T-helper 2 cell (primary cell): ENCODE measurements at places on chromosomes 11 and 22.
A peak's percentile ranks its signal among the peaks of the same experiment; 100 is the strongest.

DNA sequence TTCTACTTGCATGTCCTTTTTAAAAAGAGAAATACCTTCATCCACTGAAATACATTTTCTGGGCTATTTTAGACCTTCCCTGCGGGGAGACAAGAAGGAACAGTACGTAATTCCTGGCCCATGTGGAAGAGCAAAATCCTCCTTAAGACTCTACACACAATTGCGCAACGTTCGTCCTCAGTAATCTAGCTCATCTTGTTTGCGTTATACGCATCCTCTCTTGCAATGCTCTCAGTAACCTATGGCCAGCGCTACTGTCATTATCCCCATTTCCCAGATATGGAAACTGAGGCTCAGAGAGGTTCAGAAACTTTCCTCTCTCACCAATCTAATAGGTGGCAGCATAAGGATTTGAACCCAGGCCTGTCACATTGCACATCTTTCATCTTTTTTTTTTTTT lies 54.6 kb downstream of the RPUSD4 start:
- DNase-seq: no peak

DNA sequence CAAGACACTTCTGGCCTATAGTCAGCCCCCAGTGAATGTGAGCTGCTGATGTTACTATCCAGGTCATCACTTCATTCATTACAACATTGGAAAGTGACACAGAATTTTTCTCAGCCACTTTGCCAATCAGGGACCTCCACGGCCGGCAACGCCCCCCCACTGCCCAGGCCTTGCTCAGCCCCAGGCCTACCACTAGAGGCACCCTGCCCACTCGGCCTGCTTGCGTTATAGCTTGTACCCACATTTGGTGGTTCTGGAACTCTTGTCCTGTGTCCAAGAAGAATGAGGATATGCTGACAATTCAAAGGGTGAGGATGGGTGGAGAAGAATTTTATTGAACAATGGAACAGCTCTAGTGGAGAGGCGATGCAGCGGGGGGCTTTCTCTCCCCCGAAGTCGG lies 96.2 kb downstream of the TSPAN18 start:
- no peak for DNase-seq

DNA sequence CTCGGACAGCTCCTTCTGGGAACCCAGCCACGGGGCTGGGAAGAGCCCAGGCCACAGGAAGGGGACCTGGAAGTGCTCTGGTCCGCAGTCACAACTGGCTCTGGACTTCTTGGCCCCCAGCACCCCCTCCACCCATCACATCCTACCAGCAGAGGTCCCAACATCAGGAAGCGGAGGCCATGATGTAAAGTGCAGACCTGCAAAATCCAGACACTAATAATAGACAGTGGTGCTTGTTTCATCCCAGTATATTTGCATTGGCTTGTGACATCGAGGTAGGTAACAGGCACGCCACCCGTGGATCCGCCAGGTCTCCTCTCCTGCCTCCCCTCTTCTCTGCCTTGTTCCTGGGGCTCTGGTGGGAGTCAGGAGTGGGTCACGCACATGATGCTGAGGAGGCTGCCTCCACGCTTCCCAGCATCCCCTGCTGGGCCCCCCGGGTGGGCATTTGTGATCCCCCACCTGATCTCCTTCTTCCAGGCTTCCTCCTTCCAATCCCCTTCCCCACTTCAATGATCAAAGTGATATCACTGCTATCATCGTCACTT lies 1454.0 kb downstream of the BRD1 start:
- no peak for DNase-seq

- DNase-seq: no peak
These were observed 75.3 kb downstream of the APIP start for GRCh38 chr11:34840736-34841386.

GRCh38 chr11:47376107-47376524 lies 2.2 kb downstream of the SPI1 start:
- no peak for DNase-seq

DNA sequence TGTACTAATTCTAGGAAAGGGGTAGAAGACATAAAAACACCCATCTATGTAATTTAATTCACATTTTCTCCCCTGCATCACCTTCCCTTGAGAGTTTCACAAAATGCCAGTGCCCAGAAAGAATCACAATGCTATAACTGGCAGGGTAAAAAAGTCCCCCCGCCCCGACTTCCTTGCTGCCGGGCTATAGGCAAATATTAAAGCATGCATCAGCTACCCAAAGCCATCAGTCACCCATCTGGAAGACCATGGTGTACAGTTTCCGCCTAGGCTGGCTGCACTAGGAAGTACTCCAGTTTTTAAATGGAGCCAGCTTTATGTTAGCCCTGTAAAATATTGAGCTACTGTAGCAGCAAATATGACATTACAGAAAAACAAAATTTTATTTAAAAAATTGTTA lies 67.8 kb downstream of the ST14 start:
- no peak for DNase-seq

GRCh38 chr11:119023741-119024140 lies 5.2 kb downstream of the TRAPPC4 start:
- no peak for DNase-seq

GRCh38 chr22:29727131-29727523 lies 7.3 kb downstream of the CABP7 start:
- DNase-seq: no peak

DNA sequence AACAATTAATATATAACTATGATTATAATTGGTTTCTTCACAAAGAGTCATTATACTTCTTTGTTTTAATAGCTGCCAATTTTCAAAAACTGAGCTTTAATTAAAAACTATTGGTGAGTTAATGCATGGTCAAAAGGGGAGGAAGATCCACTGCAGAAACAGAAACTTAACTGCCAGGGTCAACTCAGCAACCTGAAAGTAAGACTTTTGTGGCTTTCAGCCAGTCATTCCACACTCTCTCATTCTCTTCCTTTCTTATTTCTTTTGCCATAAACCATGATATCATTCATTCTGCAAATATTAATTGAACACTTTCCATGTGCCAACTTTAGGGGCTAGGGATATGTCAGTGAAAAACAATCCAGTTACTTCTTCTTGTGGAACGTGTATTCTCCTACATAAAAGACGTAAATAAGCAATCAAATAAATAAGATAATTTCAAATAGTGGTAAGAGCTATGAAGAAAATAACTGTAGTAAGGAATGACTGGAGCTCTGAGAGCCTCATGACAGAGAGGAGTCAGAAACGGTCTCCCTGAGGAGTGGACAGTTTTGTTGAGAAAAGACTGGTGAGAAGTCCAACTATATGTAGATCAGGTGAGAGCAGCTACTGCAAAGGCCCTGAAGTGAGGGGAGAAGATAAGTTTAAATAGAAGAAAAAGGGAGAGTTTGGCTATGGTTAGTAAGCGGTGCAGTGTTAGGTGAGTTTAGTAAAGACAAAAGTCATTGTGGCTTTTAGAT lies 130.5 kb downstream of the GRIA4 start:
- DNase-seq: no peak

DNA sequence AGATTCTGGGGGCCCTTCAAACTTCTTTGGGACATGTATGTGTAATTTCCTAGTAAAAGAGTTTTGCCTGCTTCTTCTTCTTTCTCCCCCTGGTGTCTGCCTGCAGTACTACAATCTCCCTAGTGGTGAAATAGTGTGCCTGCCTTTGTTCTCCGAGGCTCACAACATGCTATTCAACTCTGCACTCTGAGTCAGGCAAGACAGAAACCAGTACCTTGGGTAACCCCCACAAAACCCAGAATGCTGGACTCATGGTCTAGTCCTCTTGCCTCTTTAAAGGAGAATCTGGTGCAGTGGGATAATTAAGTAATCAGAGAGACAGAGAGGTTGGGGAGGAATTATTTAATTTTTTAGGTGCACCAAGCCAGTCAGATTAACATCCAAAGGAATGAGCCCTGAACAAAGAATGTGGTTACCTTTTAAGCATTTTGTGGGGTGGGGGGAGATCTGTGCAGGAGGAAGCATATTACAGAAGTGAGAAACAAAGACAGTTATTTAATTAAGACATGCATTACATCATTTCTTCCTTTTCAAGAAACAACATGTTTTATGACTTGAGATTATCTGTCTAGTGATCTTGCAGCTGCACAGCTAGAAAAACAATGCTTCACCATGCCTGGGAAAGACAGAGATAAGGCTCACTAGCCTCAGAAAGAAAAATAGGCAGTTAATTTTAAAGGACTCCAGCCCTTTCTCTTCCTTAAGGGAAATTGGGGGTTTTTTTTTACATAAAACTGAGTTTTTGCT lies 11.0 kb upstream of the MS4A6A start:
- peak; percentile 53 for DNase-seq

DNA sequence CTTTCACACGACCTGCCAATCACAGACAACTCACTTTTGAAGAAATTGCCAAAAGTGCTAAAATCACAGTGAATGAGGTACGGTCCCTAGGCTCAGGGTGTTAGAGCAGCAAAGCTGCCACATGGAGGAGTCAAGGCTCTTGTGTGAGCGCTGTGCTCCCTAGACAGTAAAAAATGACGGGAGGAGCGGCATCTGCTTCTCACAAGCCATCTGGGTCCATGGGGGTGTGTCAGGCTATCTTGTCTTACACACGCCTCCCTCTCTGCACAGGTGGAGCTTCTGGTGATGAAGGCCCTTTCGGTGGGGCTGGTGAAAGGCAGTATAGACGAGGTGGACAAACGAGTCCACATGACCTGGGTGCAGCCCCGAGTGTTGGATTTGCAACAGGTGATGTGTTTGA lies 14.8 kb downstream of the PSMD13 start:
- DNase-seq: no peak

- peak; percentile 6 for DNase-seq
These were observed 143.2 kb downstream of the BBOX1 start for GRCh38 chr11:27183672-27184457.

DNA sequence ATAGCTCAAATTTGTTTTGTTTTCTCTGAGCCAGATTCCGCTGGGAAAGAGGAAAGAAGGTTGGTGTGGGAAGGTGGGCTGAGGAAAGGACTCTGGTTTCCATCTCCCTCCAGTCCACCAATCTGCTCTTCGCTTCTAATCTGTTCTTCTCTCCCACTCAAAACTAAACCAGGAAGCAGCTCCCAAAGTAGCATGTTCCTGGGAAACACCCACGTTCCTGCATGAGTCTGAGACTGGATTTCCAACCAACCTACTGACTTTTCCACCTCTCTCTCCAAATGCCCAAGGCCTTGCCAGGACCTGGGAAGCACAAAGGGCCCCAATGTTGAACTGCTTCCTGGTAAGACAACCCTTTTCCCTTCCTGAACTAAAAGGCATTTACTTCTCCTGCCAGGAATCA lies 110.2 kb downstream of the WT1 start:
- DNase-seq: no peak

DNA sequence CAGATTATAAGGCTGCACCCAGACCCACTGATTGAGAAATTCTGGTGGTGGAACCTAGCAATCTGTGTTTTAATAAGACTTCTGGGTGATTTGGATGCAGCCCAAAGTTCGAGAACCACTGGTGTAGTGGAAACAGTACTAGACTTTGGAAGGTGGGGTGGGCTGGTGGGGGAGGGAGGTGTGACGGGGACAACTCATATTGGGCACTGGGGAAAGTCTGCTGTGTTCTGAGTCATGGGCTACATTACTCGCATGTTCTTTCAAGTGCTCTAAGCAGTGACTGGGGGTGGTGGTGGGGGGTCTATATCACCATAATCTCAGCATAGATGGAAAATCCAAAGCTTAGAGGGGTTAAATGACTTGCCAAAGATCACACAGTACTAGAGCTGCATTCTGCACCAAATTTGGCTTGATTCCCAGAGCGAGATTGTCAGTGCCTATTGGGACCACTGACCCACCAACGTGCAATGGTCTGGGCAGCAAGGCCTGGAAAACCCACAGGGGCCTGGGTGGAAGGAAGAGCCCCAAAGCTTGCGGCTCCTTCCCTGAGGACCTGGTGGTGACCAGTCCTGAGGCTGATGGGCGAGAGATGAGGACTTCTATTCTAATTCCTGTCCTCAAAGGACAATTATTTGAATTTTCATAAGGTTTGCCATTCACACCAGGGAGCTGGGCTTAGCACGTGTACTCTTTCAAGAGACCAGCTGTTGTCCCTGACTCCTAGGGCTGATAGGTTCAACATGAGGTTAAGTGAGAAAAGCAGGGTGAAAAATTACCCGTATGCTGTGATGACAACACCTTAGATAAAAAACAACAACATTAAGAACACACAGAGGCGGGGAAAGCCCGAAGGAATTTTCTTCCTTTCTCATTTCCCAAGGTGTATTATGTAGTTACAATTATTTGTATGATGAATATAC lies 77.5 kb upstream of the NARS2 start:
- peak; percentile 9 for DNase-seq

DNA sequence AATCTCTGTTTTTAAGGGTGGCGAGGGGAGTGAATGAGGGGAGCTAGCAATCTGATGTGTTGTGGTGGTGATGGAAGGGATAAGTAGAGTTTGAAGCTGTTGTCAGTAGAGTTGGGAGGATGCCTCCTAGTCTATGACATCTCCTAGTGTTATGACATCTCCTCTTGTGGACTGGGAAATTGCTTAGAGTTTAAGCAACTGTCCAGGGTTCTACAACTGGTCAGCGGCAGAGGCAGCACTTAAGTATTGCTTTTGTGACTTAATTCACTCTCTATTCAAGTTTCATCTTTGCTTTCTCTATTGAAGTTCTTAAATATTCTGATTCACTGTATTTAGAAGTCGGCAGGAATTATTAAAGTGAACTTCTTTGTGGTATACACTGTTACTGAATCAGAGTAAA lies 13.8 kb downstream of the BMAL1 start:
- no peak for DNase-seq

GRCh38 chr11:35303596-35304385 lies 115.6 kb downstream of the SLC1A2 start:
- no peak for DNase-seq

DNA sequence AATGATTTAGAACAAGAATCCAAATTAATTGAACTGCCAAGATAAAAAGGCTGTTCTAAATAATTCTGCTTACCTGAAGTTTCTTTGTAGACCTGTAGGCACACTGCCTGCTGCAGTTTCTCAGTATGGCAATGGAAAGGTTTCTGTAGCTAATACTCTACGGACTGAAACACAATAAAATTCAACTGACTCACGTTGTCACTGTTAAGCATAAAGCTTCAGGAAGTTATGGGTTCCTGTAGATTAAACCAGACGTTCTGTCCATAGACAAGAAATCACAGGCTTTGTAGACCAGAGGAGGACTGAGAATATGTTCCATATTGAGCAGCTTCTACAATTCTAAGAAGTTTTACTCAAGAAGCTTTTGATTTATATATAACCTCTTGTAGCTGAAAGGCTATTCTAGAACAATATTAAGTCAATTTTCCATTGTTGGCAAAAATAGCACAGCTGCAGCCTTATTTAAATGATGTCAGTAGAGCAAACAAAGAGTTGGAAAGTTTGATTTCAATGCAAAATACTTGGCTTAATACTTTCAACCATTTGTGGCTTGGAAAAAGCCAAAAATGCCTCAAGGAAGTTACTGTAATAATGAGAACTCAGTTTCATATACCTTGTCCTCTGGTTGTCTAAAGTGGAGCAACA lies at the start of gene GLYATL2:
Gene GLYATL2, minus strand, starts transcription at position 344 of the 645 bp plus-strand sequence. CDS start 5,092 bp downstream, outside the sequence.
- no peak for DNase-seq

GRCh38 chr11:86403458-86403857 lies 28.8 kb downstream of the CCDC81 start:
- DNase-seq: no peak

- DNase-seq: no peak
These were observed 70.8 kb downstream of the GAB2 start for GRCh38 chr11:78346799-78347198.
